T-cell (primary cell): ENCODE measurements at places on chromosomes 11 and 22.

DNA sequence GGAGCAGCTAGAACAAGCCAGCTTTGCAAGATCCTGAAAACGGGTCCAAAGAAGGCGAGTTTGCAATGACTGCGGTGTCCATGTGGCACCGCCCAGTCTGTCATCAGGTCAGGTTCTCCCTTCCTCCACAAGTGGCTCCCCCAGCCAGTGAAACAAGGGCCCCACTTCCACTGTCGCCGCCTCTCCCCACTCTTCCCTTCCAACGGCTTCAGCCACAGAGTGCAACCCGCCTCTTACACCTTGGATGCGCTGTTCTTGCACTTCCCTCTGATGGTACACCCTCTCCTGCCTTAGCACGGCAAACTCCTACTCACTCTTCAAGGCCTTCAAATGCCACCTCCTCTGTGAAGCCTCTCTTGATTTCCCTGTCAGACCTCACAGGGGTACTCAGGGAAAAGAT, 10.8 kb upstream of the TCF20 start:
- DNase-seq, result no peak

GRCh38 chr22:49076300-49077035, 751.2 kb downstream of the BRD1 start:
- DNase-seq, result no peak

GRCh38 chr11:20227631-20228030, 67.4 kb upstream of the DBX1 start:
- DNase-seq, result no peak

DNA sequence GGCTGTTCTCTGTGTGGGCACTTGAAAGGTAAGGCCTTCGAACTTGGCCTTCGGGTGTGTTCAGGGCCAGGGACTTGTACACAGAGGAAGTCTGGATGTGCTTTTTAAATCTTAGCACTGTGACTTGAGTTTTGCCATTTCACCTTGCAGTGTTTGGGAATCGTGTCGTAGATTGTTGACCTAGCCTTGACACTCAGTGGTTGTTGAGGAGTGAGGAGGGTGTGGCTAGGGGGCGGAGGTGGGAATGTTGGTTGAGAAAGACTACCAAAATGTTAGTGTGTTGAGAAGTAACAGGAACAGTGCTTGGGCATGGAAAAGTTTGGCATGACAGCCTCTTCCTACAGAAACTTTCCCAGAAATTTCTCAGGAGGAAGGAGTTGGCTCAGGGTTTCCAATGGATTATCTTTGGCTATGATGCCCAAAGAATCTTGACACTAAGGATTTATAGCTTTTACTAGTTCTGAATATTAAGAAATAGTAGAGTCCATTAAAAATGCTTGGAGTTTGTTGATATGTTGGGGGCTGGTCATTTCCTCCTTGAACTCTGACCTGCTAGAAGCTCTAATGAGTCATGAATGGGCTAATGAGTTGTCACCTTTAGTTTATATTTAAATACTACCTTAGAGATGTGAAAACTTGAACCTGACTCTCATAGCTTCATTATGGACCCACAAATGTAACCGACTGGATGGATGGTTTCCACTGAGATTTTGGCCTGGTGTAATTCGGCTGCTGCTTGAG, 40.6 kb downstream of the BARX2 start:
- DNase-seq, result no peak

- DNase-seq, result no peak
Measured at GRCh38 chr11:96315476-96315875, 27.5 kb downstream of the MAML2 start.

DNA sequence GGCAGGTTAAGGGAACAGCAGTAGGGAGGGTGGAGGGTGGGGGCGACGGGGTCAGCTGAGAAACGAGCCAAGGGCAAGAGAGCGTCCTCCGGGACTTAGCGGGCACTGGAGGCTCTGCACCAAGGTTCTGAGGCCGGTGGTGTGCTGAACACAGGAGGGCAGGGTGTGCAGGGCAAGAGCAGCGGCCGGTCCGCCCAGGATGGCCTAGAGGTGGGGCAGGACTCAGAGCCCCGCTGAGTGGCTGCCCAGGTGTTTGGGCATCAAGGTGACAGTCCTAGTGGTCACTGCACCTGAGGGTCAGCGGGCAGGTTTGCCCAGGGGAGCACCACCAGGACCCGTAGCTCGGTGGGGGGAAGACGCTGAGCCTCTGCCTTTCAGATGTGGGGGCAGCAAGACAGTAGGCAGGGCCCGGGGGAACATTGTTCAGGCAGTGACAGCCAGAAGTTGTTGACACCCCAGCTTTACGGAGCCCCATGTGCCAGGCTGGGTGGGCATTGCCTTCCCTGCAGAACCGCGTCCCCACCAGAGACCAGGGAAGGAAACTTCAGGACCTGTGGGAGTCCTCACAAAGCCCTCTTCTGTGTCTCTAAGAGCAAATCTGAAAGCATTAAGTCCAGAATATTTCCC, 4.5 kb upstream of the TTLL8 start:
- DNase-seq, result no peak

DNA sequence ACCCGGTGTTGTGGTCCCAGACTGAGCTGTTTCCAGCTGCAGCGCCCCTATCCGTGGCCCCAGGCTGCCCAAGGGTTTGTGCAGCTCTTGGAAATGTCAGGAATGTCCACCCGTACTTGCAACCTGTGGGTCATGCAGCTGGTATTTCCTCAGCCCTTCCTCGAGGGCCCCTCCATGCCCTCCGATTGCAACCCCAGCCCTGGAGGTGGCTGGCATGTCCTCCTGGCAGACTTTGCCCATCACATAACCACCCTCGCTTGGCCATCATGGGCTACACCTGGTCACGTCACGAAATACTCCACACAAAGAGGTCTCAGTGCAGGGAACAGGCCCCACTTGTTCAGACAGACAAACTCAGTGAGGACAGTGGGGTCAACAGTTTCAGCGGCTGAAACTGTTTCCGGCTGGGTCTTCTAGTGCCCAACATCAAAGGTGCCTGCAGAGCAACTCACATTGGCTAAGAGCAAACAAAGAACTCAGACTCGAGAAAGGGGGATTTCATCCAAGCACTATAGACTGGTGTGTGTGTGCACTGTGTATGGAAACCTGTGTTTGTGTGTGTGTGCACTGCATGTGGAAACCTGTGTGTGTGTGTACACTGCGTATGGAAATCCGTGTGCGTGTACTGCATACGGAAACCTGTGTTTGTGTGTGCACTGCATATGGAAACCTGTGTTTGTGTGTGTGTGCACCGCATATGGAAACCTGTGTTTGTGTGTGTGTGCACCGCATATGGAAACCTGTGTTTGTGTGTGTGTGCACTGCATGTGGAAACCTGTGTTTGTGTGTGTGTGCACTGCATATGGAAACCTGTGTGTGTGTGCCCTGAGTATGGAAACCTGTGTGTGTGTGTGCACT, 72.8 kb upstream of the CCND1 start:
- DNase-seq, result no peak

DNA sequence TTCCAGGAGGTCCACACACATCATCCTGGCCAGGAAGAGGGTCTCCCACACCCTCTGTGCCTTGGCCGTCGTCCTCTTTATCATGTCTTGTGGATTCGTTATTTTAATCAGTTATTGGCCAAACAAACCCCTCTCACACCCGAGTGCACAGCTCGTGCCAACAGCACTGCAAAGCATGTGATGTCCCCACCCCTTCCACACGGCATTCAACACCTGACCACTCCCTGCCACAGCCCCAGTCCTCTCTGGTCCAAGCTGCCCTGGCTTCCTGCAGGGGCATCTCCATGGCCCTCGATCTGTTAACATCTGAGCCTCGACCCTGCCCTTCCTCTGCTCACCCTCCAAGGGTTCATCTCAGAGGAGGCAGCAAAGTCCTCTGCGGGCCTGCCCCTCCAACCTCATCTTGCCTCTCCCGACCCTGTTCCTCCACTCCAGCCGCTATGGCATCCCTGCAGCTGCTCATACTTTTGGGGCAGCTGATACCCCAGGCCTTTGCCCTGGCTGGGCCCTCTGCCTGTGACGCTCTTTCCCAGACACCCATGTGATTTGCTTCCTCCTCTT, 14.0 kb downstream of the MYEOV start:
- DNase-seq, result no peak

- no peak for DNase-seq
Measured at GRCh38 chr11:127806501-127806900, 780.9 kb downstream of the ETS1 start.

GRCh38 chr11:15770798-15771414, 585.4 kb downstream of the SOX6 start:
- DNase-seq, result no peak

GRCh38 chr11:33636104-33636503, 64.5 kb downstream of the C11orf91 start:
- no peak for DNase-seq

- no peak for DNase-seq
Measured at GRCh38 chr22:37545703-37546436, 14.4 kb upstream of the CDC42EP1 start.

DNA sequence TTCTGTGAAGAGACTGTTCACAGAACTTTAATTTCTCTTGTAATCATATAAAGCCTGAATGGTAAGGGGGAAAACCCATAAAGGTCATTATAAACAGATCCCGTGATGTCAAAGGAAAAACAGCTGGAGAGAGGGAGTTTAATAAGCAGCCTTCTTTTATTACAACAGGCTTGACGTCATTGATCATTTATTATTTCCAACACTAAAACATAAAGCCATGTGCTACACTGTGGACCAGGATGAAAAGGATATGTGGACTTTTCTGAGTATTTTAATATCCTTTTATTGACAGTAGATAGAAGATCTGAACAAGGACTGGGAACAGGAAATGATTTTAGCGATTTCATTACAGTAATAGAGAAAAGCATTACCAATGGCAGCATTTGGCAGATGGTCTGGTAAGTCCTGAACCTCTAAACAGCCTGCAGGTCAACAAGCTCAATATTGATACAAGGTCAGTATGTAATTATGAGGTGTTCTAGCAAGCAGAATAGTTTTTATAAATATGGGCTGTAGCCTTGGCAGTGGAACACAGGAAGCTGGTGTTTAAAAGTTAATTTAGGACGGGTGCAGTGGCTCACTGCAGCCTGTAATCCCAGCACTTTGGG, 25.1 kb upstream of the TPH1 start:
- DNase-seq, result no peak

- DNase-seq, result no peak
Measured at GRCh38 chr11:44025727-44026126, 22.1 kb upstream of the ACCSL start.

DNA sequence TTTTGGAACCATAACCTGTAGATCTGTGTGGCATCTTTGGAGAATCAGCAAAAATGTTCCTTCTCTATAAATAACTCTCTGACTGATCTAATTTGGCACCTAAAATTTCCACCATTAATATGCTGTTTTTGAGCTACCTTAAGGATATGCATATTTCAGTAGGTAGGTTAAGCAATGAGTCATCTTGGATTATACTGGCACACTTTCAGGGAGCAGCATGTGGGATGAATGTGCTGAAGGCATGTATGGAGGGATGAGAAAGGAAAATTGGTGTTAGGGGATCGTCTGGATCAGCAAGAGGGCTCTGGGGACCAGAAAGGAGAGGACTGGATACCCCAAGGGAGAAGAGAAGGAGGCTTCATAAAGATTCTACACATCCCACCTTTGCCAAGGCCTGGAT, 44.6 kb upstream of the ELF5 start:
- DNase-seq, result no peak

DNA sequence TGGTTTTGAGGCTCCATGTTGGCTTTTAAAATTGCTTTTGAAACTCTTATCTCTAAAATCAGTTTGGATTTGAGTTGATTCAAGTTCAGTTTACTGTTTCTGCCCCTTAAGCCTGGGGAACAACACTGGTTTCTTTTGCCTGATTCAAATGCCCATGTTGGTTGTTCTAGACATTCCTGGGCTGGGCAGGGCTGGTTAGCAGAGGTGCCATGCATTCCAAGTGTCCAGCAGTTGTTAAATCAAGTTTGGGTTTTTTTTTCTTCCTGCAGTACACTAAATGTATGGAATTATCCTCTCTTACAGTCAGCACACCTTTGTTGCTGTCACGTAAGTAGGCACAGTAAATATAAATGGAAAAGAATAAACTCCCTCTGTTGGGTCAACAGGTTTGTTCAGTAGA, 67.2 kb upstream of the MTMR2 start:
- no peak for DNase-seq

DNA sequence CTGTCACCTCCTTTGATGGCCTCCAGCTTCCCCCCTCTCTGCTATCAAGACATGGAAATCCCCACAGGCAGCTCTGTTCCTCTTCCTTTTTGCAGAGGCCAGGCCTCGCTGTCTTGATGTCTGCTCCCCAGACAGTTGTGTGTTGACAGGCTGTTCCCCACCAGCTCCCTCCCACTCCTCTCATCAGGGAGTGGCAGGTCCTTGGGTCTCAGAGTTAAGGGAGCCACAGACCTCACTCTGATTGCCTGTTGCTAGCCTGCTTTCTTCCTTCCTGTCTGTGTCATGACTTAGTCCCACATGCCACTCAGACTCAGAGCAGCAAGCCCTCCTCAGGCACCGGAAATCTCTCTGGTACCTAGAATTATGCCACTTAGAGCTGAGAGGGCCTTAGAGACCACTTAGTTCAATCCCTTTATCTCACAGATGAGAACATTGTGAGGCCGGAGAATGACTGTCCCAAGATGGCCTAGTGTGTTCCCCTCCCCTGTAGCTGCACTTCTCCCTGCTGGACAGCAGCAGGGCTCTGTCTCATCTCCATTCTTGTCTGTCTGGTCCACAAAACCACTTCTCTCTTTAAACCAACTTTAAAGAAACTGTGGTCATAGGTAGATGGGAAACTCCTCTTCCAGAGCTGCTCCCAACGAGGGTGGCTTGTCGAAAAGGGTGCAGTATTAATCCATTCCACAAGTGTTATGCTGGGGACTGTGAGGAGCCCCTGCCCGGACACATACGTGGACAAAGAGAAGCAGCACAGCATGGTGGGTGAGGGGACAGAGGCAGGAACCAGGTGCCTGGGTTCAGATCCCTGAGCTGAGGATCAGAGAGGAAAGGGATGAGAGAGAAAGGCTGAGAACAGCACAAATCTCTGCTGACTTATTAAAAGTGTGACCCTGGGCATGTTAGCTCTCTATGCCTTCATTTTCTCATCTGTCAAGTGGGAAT, 4.2 kb downstream of the AMPD3 start:
- peak; percentile 25 for DNase-seq

DNA sequence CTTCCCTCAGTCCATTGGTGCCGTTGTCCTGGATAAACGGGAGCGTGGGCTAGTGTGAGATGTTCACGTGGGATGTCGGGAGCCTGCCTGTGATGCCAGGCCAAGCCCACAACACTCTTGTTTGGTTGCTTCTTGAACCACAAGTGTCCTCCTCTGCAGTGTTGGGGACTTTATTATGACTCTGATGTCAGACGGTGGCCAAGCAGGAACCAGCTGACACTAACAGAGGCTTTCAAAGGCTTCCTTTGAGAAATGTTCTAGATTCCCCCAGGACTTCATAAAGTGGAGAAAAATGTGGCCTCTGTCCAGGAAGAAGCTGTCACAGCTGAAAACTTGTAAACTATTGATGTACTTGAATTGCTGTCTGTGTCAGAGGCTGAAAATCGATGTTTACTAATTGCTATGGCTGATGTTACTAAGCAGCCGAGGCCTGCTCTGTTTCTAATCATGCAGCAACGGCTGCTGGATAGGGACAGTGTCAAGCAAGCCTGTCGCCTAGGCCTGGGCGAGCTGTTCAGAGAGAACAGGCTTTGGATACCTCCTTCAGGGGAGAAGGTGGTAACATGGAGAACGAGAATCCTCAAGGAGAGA, 131.7 kb downstream of the TBC1D22A start:
- DNase-seq, result no peak

GRCh38 chr11:12810568-12810894, 136.3 kb downstream of the TEAD1 start:
- DNase-seq, result no peak
